ENCODE measurements at places on chromosomes 11 and 22.
A peak's percentile ranks its signal among the peaks of the same experiment; 100 is the strongest.

DNA sequence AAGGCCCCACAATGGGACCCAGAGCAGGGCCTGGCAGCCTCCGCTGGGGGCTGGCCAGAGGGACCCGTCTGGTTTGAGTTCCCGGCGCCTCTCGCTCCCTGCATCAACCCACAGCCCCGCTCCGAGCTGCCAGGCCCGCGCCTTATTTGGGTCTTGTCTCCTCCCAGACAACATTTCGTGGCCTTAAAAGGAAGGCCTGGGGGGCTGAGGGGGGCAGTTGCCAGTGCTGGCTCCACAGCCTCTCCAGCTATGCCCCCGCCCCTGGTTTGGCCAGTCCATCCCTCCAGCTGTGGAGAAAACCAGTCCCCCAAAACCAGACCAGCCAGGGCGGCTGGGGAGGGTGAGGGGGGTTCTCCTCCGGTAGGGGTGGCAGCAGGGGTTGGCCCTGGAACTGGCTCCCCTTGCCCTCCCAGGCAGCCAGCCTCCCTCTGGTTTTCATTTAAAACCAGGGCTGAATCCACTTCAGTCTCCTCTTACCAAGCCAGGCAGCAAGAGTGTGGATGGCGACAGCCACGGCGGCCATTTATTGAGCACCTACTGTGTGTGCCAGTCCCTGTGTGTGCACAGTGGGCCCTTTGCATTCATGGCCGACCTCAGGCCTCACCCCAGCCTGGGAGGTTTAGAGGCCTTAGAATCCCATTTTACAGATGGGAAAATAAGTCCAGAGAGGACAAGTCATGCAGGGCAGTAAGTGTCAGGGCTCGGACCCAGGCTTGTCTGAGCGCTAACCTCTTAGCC, 18.6 kb downstream of the EMID1 start:
- DNase-seq: no peak

GRCh38 chr11:73461964-73462363, 85.8 kb downstream of the RELT start:
- no peak for DNase-seq

GRCh38 chr22:38753948-38754750, 1.6 kb downstream of the SUN2 start:
- DNase-seq: peak; percentile 71

GRCh38 chr22:43478621-43479300, 66.9 kb downstream of the MPPED1 start:
- DNase-seq: peak; percentile 52

GRCh38 chr11:34624069-34624468, 3.2 kb downstream of the EHF start:
- DNase-seq: peak; percentile 68

GRCh38 chr11:97746818-97747217, 1273.9 kb upstream of the CNTN5 start:
- DNase-seq: no peak

DNA sequence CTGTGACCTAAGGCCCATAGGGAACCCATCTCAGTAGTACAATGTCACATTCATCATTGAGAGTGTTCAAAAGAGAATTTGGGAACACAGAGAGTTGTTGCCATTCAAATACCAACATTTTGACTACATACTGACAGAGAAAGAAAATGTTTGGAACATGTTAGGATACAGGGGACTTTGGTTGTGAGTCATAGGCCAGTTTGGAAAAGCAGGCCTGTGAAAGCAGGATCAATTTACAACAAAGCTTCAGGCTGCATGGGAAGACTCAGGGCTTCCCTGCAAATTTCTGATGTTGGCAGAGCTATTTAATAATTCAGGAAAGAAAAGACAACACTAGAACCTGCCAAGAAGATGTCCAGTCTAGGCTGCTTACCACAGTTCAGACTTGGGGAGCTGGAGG, 374 bp downstream of the NLRP10 start:
- DNase-seq: no peak

DNA sequence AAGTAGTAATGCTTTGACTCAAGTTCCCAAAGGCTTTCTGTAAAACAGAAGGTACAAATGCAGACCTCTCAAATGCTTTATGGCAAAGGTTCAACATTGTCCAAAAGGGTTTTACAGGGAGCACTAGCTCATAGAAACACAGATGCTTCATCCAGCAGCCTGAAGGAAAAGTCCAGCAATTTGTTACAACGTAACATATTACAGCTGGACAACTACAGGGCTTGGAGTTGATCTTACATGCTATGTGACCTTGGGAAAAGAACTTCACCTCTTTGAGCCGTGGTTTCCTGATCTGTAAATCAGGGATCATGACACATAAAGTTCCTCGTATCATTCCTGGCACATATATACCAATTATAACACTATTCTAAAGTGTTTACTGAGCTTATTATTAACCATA, 84.9 kb downstream of the DDIAS start:
- DNase-seq: no peak

- no peak for DNase-seq
These were observed 2.8 kb upstream of the OR51M1 start for GRCh38 chr11:5380740-5381342.

GRCh38 chr11:44493383-44493782, 72.1 kb upstream of the CD82 start:
- no peak for DNase-seq

GRCh38 chr22:50612168-50612527, 11.6 kb downstream of the MAPK8IP2 start:
- no peak for DNase-seq

DNA sequence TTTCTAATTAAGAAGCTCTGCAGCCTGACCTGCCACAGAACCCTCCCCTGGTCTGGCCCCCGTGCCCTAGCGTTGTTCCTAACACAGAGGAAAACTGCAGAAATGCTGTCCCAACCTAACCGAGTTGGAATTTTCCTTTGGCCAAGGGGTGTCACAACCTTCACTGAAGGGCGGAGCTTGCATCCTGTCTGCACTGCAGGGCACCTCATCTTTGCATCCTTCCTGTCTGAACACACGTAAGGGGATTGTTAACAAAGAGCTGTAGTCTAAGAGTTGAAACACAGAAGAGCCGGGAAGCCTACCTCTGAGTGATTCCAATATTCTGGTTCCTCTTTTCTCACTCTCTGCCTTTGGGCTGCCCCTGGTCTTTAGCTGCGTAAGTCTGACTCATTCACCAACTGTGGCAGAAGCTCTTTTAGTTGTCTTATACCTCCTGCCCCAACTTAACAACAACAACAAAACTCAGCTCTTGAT, 1.6 kb downstream of the DIXDC1 start:
- DNase-seq: peak; percentile 71

DNA sequence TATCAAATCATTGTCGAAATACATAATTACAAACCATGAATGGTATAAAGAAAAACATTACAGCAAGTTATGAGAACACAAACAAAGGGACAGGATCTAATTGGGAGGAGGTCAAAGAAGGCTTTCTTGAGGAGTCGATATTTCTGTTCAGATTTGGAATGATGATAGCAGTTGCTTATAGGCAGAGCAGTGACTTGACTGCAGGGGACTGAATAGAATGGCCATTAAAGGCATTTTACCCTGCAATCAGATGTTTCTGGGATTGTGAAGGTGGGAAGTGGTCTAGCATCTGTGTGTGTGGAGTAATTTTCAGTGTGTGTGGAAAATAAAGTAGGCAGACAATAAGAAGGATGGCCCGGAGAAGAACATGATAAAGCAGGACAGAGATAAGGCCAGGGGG, 41.0 kb downstream of the BLID start:
- DNase-seq: no peak

GRCh38 chr11:2564588-2565425, 120.0 kb downstream of the KCNQ1 start:
- DNase-seq: no peak

GRCh38 chr11:123430721-123431497, 840 bp downstream of the GRAMD1B start:
- peak; percentile 85 for DNase-seq

- no peak for DNase-seq
These were observed 38.5 kb upstream of the SPON1 start for GRCh38 chr11:13923716-13924650.

DNA sequence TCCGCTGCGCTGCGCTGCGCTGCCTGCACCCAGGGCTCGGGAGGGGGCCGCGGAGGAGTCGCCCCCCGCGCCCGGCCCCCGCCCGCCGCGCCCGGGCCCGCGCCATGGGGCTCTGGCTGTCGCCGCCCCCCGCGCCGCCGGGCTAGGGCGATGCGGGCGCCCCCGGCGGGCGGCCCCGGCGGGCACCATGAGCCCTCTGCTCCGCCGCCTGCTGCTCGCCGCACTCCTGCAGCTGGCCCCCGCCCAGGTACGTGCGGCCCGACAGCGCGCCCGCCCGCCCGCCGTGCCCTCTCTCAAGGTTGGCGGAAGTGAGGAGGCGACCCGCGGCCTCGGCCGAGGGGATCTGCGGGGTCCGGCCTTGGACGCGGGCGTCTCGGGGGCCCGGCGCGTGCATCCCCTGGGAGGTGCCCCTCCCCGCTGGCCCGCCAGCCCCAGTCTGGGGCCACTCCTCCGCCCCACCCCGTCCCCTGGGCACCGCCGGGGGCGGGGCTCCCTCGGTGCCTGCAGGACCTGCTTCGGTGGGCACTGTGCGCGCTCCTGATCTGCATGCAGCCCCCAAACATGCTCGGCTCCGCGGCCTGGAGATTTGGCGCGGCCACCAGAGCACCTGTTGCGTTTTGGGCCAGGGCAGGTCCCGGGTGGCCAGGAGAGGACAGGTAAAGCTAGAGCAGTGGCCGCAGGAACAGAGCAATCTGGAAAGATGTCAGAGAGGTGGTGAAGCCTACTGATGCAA, 429 bp downstream of the VEGFB start:
- DNase-seq: peak; percentile 86

DNA sequence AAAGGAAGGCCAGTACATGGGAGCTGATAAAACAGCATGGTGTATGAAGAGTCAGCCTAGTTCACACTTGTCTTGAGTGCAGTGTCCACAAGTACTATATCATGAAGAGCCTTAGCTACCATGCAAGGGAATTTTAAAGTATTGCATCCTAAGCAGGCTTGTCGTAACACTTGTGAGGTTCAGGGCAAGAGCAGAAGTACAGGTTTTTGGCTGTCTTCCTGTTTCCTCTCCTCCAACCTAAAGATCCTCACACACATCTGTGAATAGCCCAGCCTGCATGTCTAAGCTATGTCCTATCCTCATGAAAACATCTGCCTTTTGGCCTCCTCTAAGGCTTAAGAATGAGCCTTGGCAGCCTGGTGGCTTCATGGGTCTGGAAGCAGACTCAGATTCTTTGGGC, 34.6 kb upstream of the TMEM123 start:
- DNase-seq: no peak

DNA sequence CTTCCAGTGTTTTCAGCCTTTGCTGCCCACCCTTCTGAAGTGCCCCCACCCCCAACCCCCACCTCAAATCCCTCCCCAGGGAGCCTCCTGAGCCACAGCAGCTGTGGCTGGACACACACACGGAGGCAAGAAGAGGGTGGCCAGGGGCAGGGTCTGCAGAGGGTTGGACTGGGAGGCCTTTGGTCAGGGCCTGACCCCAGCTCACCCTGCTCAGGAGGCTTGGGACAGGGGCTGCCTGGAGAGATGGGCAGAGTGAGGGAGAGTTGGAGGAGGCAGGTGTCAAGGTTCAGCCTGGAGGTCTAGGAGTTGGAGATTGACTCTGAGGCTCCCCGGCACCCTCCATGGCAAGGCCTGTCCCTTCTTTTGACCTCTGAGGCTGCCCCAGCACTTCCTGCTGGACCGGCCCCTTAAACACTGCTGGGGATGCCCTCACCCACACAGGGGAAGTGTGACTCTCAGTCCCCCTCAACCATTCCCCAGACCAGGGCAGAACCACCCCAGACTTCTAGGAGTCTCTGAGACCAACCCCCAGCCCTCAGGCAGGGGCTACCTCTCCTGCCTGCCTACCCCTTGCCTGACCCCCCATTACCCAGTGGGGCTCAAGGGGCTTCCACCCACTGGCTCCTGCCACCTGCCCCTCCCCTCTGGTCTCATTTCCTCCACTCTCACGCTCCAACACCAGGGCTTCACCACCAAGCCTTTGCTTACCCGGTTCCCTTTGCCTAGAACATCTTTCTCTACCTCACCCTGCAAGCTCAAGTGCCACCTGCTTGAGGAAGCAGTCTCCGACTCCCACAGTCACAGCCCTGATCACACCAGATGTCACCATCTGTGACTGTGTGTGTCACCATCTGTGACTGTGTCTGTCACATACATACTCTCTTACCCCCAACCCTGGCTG, 8.6 kb downstream of the ARAP1 start:
- DNase-seq: no peak

GRCh38 chr22:49776891-49777290, 50.8 kb downstream of the BRD1 start:
- no peak for DNase-seq

GRCh38 chr22:30240541-30241417, 5.8 kb downstream of the LIF start:
- DNase-seq: no peak

DNA sequence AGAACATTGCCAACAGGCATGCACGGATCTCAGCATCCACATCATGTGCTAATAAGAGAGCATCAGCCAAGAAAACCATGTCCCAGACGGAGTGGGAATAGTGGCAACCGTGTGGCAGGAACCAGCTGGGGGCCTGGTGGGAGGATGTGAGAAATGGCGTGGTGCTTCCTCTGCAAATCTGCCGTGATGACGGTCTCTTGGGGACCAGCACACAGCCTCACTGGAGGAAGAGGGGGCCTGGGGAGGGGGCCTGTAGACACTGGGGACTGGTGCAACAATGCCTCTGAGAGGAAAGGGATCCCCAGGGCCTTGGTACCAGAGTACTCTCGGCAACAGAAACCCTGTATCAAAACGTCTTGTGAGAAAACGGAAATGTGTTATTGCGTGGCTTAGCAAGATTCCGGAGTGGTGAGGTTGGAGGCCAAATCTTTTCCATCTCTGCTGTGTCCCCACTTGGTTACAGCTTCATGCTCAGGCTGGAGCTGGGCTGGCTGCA, 154.3 kb upstream of the TBCEL start:
- no peak for DNase-seq

DNA sequence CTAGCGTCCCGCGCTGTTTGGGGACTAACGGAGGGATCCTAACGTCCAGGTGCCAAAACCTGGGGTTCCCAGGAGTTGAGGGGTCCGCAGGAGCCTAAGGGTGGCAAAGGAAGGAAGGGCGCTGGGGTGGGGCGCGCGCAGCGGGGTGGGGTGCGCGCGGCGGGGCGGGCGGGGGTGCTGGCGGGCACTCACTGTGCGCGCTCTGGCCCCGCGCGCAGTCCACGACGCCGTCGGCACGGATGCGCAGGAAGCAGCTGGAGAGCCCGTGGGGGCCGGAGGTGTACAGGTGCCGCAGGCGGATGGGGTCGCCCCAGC, 412 bp downstream of the FGF19 start:
- no peak for DNase-seq

All from activated effector memory CD4-positive, alpha-beta T cell treated with anti-CD3 and anti-CD28 coated beads, Interleukin-2, amount 50 U/mL, for 16 hours (primary cell).